Glomerular endothelial cell (primary cell): ENCODE measurements at places on chromosomes 12 and 14. TPM values are rescaled to one million over a fixed set of nuclear protein-coding genes. Genes with fewer than 3 reads are reported as not detected.

Gene PIWIL1
- 0.10 TPM in 1 of 2 replicates, not detected in the other for total RNA-seq

Gene LRFN5
- total RNA-seq, result 0.41 and 1.4 TPM in 2 replicates

DNA sequence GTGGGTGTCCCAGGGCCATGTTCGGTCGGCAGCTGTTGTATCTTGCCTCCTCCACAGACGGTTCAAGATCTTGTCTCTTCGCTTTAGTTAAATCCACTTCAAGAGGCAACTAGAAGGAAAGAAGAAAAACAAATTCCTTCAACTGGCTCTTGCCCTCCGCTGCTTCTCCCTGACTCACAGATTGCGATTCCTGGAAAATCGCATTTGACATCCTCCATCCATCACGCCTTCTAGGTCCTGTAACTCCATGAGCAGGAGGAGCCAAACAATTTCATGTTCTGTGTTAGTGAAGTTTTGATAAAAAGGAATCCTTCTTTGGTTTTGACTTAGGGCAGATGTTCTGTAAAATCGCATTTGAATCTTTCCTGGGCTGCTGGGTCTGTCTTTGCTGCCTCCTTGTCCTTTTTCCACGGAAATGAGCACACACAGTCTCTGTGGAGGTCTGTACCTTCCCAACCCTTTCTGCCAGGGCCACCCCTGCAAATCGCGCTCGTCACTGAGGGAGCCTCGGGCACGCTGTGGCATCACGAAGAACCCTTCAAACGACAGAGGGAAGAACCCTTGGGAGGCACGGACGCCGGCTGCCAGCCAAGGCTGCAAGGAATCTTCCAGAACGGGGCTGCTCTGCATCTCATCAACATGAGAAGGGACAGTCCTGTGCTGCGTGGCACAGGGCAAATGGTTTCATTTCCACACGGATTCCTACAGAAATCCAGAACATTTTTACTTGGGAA is 32.6 kb downstream of the RAD52 start:
- DNase-seq, result no peak

Gene CCDC198
- 2.0 and 2.3 TPM in 2 replicates for total RNA-seq

GRCh38 chr14:66140213-66140918 is 345.8 kb upstream of the CCDC196 start:
- no peak for DNase-seq
